ENCODE measurements at places on chromosomes 12 and 14.

DNA sequence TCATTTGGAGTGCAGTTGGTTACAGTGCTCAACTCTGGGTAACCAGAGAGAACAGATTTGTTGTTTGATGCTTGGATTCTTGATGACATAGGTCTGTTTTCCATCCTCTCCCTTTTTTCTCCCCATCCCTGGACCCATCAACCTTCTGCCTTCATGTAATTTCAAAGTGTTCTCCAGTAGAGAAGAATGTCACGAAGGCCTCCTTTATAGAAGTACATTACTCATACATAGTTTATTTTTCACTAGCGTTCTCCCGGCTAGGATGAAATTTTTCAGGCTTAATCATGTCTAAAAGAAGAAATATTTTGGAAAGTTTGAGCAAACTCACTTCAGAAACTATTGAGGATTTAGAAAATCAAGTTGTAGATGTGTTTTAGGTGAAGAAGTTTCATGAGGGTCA lies 20.9 kb upstream of the APPL2 start:
- DNase-seq: no peak
- no peaks in the 10 kb centered on the region for H3K27me3 ChIP-seq
- no peak overlapping the region for H3K27ac ChIP-seq
- no peak overlapping the region for H3K4me3 ChIP-seq

DNA sequence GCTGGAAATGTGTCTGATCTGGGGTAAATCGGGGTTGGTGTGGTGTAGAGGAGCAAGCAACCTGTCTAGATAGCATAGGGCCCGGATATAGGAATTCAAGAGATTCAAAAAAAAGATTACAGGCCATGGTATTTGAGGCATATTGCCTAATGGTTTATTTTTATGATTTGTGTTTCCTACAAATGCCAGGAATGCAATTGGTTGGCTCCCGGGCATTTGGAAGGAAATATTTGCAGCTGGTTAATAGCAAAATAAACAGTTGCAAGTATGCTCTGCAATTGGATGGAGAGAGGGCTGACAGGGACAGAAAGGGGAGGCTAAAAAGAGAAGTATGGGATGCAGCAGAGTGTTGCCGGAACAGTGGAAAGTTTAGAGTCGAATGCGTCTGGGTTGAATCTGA lies 315.6 kb upstream of the ATP2B1 start:
- peaks cover 4% of the 10 kb centered on the region for H3K4me1 ChIP-seq
- no peak for DNase-seq
- H3K27me3 ChIP-seq: no peaks in the 10 kb centered on the region
- no peak overlapping the region for H3K27ac ChIP-seq
- H3K4me3 ChIP-seq: no peak overlapping the region

DNA sequence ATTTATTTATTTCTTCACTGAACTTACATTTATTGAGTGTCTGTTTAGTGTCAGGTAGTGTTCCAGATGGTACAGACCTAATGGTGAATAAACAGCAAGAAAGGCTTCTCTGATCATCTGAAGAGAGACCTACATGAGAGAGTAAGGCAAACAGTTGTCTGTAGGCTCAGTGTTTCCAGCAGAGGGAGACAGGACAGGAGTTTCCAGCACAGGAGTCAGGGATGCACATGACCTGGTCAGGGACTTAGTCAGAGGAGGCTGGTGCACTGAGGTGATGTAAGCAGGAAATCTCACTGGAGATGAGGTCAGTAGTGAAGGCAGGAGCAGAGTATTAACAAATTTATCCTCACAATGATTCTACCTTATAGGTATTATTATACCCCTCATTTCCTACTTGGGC lies 233.2 kb downstream of the MDGA2 start:
- peak; percentile 58 for DNase-seq
- H3K27ac ChIP-seq: no peak overlapping the region
- no peaks in the 10 kb centered on the region for H3K4me1 ChIP-seq

DNA sequence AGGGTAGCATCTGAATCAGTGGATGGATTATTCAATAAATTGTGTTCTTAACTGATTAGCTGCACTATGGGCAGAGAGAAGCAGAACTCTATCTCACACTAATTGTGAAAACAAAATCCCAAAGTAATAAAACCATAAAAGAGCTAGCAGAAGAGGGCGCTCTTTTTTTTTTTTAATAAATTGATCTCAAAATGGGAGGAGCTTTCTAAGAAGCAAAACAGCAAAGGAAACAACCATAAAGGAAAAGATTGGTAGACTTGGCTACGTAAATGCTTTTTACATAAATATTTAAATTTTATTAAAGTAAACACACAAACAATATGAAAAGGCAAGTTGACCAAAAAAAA lies 1.5 kb upstream of the TM7SF3 start:
- peaks cover 25% of the 10 kb centered on the region for H3K4me1 ChIP-seq
- no peak overlapping the region for H3K27ac ChIP-seq
- H3K4me3 ChIP-seq: no peak overlapping the region

DNA sequence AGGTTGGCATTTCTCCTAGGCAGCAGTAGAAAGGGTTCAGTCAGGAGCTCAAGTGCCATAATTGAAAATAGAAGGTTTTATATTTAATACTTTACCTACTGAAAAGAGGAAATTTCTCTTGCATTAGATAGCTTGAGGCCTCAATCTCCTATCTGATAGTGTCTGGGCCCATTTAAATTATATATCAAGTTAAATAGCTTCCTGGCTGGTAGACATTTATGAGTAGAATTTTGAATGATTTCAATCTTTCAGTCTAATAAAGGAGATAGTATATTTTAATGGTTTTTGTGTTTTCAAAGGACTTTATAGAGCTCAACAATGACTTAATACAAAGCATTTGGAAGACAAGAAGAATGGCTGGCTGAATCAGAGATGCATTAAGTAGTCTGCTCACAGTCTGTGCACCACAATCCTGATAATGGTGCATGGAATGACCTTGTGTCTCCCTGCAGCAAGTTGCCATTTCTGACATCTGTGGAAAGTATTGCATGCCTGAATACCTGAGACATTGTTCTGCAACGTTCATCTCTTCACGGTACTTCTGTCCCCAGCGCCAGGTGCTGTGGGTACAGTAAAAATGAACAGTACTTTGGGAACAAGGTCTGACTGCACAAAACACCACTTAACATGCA lies 974.1 kb downstream of the TMTC2 start:
- H3K36me3 ChIP-seq: no peaks in the 10 kb centered on the region
- H3K27me3 ChIP-seq: no peaks in the 10 kb centered on the region
- no peak overlapping the region for H3K4me3 ChIP-seq
- no peak for DNase-seq

GRCh38 chr14:101965181-101965544 lies 790 bp downstream of the DYNC1H1 start:
- peaks cover 3% of the 10 kb centered on the region for H3K36me3 ChIP-seq
- peak overlapping the region; percentile 72 for H3K27ac ChIP-seq
- peak; percentile 80 for DNase-seq
- peaks cover 16% of the 10 kb centered on the region for H3K4me1 ChIP-seq

DNA sequence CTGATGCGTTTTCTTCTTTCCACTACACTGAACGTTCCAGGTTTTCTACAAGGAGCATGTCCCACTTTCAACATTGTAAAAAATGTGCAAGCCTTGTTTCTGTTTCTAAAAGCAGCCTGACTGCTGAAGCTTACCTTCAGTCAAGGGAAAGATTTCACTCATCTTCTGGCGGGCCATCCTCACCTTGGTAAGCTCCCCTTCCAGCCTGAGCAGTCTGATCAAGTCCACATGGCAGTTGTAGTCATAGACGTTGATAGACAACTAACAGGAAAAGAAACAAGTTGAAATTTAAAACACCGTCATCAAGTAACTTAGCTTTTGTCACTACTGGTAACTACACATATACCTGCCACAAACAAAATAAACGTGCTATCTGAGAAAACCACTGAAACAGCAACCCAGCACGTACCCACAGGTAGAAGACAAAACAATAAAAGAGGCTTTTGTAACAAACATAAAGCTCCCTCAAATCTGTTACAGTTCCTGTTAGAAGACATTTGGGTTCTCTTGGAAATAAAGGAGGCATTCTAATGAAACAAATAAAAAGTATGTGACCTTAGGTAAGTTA lies 11.9 kb downstream of the SART3 start:
- H3K36me3 ChIP-seq: peaks cover 15% of the 10 kb centered on the region
- no peaks in the 10 kb centered on the region for H3K27me3 ChIP-seq
- H3K27ac ChIP-seq: no peak overlapping the region
- no peak overlapping the region for H3K4me3 ChIP-seq
- no peak for DNase-seq

GRCh38 chr12:119153477-119154434 lies 25.0 kb upstream of the HSPB8 start:
- no peak overlapping the region for H3K27ac ChIP-seq
- peak overlapping the region; percentile 52 for H3K4me3 ChIP-seq
- H3K4me1 ChIP-seq: peaks cover 6% of the 10 kb centered on the region
- peak; percentile 98 for DNase-seq
- H3K36me3 ChIP-seq: no peaks in the 10 kb centered on the region
